Activated naive CD4-positive, alpha-beta T cell treated with anti-CD3 and anti-CD28 coated beads, Interleukin-2, amount 50 U/mL, for 72 hours (primary cell): ENCODE measurements at places on chromosomes 1 and 21. TPM values are rescaled to one million over a fixed set of nuclear protein-coding genes. Genes with fewer than 3 reads are reported as not detected.

The SH3BGR gene
- 3.1 TPM for total RNA-seq

The OR2T35 gene
- total RNA-seq = not detected

The SPATA21 gene
- not detected for total RNA-seq

The OR6Y1 gene
- not detected for total RNA-seq

The SLC5A9 gene
- total RNA-seq = not detected

The C1orf53 gene
- 1.9 TPM for total RNA-seq

The KCNN3 gene
- 0.32 TPM for total RNA-seq

The CEP170 gene
- total RNA-seq = 72.9 TPM

The NR1I3 gene
- total RNA-seq = not detected

The PLCH2 gene
- total RNA-seq = 7.1 TPM

The PRELP gene
- total RNA-seq = 0.07 TPM

The KLF17 gene
- total RNA-seq = not detected

The RPL11 gene
- total RNA-seq = 1,417 TPM

The SEMA4A gene
- total RNA-seq = 10.5 TPM

The CLSTN1 gene
- 15.6 TPM for total RNA-seq

The CLEC20A gene
- not detected for total RNA-seq

The NEGR1 gene
- not detected for total RNA-seq

The CC2D1B gene
- 25.9 TPM for total RNA-seq

The HSPB7 gene
- total RNA-seq = not detected

The CLCA1 gene
- not detected for total RNA-seq

The CD1E gene
- total RNA-seq = not detected

The PDZK1 gene
- total RNA-seq = not detected

The KIF17 gene
- 1.0 TPM for total RNA-seq

The RPE65 gene
- not detected for total RNA-seq

The AQP10 gene
- total RNA-seq = not detected
